Type B pancreatic cell (in vitro differentiated cells): ENCODE measurements at places on chromosomes 7 and 10.

DNA sequence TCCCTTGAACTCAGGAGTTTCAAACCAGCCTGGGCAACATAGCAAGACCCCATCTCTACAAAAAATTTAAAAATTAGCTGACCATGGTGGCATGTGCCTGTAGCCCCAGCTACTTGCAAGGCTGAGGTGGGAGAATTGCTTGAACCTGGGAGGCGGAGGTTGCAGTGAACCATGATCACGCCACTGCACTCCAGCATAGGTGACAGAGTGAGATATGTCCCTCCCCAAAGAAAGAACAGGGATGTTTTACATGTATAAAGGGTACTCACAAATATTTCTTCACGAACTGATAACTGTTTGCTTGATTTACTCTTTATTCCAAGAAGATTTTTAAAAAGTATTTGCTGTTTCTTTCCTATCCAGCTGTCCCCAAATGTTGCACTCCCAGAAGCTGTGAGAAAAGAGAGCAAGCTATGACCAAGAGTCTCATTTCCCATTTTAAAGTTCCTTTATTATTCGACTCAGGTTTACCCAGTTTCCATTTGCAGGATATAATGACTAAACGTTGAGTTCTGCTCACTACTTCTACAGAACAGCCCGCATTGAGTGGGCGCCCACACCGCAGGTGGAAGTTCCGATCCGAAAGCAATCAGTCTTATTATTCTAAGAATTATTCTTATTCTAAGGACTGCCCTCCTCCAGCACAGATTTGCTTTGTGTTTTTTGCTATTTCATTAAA, 90.7 kb downstream of the APBB1IP start:
- DNase-seq: no peak

DNA sequence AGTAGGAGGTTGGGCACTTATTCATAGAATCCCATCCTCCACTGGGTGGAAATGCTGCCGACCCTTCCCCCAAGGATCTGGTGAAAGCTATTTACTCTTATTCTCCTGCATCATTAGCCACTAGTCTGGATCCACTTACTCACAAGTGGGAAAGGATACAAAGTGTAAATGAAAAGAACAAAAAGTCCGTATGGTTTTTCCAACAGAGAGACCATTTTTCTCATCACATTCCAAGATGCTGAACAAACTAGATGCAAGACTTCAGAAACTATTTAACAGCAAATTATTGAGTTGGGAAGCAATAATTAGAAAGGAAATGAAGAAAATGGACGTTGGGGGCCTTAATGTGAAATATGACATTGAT, 242.4 kb upstream of the GLI3 start:
- no peak for DNase-seq

DNA sequence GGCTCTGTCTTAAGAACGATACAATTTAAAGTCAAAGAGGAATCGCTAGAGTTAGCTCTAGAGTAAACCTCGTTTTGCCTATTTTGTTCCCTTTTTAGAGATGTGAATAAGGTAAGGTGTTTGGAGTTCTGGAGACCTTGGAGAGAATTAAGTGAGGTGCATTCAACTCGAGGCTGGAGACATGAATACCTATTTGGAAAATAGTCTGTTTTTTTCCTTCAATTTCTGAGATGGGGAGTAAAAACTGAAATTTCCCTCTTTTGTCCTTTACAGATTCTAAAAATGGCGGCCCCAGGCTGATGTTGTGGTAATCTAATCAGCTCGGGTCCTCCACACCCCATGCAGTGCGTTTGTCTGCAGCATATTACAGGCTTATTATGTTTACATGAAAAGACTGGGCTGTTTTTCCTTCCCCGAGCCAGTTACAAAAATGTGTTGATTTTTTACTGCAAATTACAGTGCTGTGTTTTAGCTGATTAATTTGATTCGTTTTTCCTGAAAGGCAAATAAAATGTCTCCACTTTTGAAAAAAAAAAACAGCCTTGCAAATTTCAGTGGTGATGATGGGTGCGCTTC, 1.5 kb downstream of the KMT2E start:
- DNase-seq: no peak

- no peak for DNase-seq
These were observed 603.4 kb downstream of the KCNMA1 start for GRCh38 chr10:77034240-77034639.

- DNase-seq: no peak
These were observed 428.9 kb downstream of the TNS3 start for GRCh38 chr7:47153058-47153457.

- DNase-seq: no peak
These were observed 69.9 kb downstream of the INPP5A start for GRCh38 chr10:132607491-132607890.

GRCh38 chr7:112201411-112201810, 4.8 kb downstream of the DOCK4 start:
- DNase-seq: no peak

GRCh38 chr7:15236952-15237351, 324.9 kb downstream of the AGMO start:
- no peak for DNase-seq

DNA sequence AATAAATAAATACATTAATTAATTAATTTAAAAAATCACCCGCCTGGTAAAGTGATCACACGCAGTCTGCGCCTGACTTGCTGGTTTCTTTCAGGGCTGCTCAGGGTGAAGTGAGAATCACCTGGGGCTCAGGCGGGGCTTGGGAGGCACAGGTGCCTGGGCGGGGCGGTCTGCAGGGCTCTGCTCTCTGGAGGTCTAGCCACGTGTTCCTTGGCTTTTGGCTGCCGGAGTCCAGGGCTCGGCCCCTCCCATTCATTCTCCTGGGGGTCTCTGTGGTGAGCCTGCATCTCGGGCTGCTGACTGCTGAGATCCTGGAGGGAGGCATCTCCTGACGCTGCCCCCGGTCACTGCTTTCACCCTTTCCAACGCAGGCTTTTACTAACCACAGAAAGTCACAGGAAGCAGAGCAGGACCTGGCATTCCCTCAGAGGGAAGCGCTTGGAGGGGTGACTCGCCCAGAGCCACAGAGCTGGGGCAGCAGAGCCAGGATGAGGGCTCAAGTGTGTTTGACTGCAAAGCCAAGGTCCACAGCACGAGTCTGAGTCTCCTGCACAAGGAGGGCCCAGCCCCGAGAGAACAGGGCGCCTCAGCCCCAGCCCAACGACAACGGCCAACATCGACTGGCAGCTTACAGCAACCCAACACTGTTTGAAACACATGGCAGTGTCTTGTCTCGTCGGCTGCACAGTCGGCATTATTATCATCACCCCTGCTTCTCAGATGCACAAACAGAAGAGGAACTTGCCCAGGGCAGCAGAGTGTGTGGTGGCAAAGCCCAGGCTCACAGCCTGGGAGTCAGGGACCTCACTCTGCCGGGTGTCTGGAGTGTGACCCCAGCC, 22.4 kb upstream of the MNX1 start:
- DNase-seq: no peak

DNA sequence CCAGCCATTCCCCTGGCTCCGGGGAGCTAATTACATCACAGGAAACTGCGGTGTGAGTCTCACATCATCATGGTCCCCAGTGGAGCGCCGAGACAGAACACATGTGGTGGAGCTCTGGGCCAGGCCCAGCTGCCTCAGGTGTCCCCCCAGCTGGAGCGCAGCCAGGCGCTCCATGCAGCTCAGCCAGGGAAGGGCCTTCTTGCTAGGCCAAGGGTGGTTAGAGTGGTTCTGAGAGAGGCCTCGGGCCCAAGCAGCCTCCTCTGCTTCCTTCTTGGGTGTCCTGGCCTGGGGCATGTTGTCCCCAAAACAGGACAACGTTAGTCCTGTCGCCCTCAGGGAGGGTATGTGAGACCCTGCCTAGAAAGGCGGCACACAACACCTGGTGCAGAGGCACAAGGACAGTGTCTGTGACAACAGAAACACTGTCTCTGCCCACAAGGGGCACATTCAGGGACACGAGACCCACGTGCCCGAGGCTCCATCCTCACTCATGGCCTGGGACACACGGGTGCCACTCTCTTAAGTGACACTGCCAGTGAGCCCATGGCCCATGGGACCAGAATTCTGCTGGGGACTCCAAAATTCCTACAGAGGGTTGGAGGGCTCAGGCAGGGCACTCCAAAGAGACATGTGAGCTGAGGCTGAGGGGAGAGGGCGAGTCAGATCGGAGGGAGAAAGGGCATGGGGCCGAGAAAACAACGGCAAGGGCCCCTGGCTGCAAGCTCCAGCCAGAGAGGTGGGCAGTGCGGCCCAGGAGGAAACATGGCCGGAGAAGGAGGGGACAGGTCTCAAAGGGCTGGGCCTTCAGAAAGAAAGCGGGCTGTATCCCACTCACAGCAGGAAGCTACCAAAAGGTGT, 37.0 kb upstream of the RET start:
- DNase-seq: peak; percentile 68

DNA sequence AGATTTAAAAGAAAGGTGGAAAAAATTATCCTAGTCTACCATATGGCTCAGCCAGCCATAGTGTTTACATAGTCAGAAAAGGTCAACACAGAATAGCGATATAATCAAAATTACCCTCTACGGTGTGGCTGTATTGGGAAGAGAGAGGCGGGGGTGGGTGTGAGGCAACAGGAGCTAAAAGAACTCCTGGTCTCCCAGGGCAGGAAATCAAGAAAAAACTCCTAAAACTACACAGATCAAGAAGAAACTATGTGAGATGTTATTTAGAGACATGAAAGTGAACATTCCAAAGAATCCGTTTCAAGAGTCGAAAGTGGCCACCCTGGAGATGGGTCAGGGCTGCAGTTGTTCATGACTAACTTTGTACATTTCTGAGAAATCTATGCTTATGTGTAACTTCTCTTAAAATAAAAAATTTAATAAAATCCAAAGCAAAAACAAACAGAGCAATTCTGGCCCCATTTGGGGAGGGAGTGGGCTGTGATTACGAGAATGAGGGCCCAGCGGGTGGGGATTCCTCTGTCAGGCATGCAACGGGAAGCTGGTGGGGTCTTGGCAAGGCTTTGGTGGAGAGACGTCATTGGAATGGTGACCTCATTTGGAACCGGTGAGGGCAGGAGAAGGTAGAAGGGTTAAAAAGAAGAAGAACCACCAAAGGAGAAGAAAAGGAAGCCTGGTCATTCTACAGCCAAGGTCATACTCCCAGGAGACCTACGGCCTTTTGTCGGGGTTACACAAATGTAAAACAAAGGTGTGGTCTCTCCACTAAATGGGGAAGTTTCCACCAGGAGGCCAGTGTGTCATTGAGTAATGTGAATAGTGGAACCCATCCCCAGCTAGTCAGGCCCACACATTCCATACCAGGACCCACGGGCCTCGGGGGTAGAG, 71.2 kb upstream of the DUSP5 start:
- DNase-seq: no peak

- no peak for DNase-seq
These were observed 473.7 kb upstream of the PODXL start for GRCh38 chr7:132030086-132030568.

DNA sequence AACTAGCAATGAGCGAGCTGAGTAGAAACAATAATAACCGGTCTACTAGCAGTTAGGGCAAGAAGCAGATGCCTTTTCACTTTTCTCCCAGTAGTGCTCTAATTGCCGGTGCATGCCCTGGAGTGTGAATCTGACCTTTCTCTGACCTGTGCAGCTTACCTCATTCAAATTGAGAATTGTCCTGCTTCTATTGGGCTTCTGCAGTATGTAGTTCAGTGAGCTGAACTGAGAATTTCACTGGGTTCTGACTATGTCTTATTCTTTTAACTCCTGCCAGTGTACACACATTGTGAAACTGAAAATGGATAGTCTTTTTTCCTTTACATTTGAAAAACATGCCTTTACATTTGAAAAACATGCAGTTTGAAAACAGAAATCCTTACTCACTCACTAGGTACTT, 157.9 kb upstream of the GRM3 start:
- no peak for DNase-seq

- DNase-seq: no peak
These were observed 50.5 kb upstream of the FOXP2 start for GRCh38 chr7:114364151-114364550.

- DNase-seq: no peak
These were observed 3.9 kb downstream of the FMC1 start for GRCh38 chr7:139345042-139345441.

DNA sequence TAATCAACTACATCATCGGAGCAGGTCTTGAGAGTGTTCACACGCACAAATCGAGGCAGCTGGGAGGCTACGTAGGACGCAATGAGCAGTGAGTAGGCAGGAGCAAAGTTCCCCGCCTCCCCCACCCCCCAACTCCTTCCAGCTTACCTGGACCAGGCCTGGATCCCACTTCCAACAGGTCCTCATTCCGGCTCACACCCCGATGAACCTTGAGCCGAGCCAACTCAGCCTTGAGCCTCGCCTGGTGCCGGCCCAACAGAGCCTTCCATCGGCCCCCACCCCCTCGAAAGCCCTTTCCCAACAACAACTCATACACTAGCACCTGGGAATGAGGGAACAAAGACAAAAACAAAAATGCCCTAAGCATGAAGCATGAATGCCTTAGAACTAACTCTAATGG, 1.2 kb downstream of the NSUN5 start:
- DNase-seq: no peak

DNA sequence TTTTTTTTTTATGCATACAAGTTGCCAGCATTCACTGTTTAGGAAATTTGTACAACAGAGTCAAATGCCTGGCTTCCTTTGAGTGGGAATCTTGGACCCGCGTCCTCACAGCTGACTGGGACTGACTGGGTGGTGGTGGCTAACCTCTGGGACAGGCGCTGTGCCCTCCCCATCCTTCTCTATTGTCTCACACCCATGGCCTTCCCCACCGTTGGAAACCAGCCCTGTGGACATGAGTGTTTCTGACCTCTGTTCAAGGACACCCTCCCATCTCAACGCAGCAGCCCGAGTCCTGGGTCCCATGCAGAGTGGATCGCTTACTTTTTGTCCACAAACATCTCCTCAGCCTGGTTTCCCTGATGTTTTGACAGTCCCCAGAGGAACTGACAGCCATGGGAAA, 125.1 kb upstream of the PPIF start:
- DNase-seq: no peak

- no peak for DNase-seq
These were observed 59.0 kb downstream of the BUB3 start for GRCh38 chr10:123213192-123213591.

DNA sequence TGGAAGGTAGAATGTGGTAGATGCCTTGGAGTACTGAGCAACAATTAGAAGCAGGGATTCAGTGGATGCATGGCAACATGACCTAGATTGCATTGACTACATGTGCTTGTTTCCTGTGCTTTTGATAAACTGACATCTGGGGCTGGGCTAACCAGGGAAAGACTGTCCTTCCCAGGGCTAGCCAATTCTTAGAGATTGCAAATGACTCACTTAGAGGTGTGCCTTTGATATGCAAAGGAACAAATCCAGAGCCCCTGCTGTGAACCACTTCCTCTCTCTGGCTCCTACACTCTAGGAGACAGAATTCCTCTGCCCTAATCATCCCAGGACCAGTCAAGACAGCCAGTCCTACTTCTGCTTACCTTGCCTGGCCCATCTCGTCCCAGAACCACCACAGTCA, 651.5 kb downstream of the LRMDA start:
- DNase-seq: no peak

DNA sequence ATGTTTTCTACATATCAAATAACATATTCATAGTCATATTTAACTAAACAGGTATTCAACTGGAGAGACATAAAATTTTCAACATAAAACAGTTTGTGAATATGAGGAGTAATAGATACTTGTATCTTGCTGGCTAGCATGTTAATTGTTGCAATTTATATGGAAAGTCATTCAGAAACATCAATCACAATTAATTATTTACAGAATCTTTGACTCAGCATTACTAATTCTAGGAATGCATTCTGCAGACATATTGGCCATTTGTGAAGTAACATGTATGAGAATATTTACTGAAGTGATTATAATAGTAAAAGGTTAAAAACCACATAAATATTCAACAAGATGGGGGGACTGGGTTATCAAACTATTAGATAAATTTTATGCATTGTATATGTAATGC, 203.7 kb downstream of the TSPAN12 start:
- DNase-seq: no peak
